ENCODE measurements at places on chromosomes 7 and 10.

GRCh38 chr7:47435889-47436312 lies 146.0 kb downstream of the TNS3 start:
- DNase-seq, result no peak

- DNase-seq, result no peak
Measured at GRCh38 chr10:119413471-119414080, 128.9 kb downstream of the RGS10 start.

DNA sequence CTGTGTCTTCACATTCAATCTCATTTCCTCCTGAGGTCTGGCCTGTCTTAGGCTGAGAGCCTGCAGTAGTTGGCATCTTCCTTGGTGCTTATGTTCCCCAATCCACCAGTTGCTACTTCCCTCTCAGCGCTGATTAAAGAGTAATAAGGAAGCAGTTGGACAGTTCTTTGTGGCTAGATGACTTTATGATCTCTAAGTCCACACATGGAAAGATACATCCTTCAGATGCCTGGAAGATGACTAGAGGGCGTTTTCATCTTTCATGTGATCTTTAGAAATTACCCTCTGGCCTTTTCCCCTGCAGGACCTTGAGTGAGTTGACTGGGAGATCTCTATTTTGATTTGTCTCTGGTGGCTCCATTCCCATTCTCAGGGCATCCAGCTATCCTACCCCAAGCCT lies 204.5 kb downstream of the GRM3 start:
- DNase-seq, result no peak

DNA sequence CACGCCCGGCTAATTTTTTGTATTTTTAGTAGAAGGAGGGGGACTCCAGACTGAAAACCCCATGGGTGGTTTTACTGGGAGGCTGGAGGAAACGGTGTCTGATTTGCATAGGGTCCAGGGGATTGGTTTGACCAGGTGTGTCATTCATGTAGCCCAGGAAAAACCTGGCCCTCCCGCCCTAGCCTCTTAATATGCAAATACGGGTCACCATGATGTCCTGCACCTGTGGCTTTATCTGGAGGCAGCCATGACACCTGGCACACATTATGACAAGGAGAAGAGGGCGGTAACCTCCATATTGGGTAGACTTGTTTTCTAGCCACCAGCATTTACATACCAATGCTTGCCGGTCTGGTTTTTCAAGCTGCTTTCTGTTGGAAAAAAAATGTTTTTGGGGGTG lies 68.0 kb downstream of the TRIL start:
- no peak for DNase-seq

DNA sequence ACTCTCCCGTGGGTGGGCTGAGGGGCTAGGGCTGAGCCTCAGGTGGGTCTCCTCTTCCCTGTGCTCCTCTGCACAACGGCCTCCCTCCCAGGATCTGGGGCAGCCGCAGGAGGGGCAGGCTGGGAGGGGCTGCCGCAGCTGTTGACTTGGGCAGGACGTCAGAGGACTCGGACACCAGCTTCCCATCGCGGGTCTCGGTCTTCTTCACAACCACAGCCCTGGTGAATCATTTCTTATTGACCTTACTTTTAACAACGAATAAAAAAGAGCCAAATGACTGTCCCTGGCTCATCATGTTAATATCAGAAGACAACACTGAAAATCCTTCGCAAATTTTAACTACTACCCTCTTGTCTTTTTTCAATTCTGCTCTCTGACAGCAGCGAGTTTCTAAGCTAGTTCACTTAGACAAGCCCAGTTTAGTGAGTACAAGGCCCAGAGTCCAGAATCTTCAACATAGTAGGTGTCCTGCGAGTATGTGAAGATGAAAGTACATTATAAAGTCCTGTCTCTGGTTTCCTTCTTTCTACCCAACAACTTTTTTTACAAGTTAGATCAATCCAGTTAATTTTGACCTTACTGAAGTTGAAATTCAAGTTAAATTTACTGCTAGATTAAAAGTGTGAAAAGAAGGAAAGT lies 32.4 kb downstream of the CTNNA3 start:
- DNase-seq, result no peak

- no peak for DNase-seq
Measured at GRCh38 chr7:77265666-77266065, 66.0 kb upstream of the FGL2 start.

- DNase-seq, result no peak
Measured at GRCh38 chr10:98924526-98924925, 311.1 kb downstream of the HPSE2 start.

- DNase-seq, result no peak
Measured at GRCh38 chr7:49522111-49522510, 251.3 kb upstream of the VWC2 start.

DNA sequence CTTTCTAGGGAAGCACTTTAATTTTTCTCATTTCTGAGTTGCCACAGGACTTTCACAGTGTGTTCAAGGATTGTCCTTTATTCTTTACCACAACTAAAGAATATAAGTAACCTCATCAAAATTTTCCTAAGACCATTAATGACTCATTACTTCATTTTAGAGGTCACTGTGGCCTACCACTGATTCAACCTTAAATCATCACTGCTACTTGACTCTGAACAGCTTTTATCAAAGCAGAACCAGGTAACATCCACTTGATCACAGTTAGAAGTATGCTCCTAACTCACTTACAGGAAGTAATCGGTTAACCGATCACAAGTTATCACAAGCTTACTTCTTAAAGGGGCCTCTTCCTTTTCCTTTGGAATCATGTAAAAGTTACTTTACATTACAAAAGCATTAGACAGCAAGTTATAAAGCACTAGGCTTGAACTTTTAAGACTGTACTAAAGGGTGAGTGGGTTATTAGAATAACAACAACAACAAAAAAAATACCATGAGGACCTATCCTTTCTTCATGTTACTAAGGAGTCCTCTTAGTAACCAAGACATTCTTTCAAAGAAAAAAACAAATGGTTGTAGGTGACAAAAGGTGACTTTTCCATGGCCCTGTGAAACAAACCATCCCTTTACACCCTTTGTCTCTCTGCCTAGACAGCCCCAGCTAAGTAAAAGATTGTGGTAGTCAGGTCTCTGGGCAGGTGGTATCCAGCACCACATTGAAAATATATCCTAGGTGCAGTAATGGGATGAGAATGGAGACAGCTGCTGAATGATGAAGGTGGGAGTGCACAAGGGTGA lies 40.0 kb upstream of the PDK4 start:
- DNase-seq, result no peak

DNA sequence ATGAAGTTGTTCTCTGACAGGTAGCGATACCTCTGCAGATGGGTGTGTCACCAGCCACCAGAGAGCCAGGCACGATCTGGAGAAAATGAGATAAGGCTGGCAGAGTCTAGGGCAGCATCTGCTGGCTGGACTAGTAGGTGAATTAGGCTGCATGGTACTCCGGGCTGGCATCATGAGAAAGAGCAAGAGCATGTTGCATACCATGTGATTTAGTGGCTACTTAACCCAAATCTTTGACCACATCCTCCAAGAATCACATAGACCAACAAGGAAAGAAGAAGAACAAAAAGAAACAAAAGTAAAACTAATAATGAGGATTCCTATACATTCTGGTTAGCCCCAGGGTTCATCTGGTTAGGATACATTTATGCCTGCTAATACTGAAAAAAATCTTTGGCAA lies 23.4 kb upstream of the FAM170B start:
- no peak for DNase-seq

DNA sequence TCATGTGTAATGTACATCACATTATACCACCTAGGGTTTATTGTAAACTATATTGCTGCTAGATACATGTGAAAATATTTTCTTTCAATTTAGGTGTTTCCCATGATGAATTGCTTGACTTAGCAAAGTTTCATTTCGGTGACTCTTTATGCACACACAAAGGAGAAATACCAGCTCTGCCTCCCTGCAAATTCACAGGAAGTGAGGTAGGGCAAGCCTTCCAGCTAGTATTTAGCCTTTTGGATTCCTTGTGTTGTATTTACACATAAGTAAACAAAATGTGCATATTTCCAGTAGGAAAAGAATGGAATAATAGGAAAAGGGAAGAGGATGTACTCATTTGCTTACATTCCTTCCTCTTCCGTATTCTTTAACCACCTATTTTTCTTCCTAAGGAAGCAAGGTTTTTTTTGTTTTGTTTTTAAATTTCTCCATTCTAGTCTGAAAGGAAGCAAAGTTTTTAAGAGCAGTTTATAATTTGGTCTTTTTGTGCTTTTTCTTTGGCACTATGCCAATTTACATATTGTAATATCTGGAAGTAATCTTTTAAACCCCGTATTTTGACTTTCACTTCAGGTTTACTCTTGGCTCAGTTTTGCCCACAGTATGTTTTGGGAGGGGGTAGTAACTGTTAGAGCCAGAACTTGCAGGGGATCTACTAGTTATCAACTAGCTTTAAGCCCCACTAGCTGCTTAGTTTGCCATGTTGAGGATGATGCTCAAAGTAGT lies 10.4 kb downstream of the PMPCB start:
- no peak for DNase-seq

- no peak for DNase-seq
Measured at GRCh38 chr7:2775785-2776184, 68.3 kb downstream of the GNA12 start.

- no peak for DNase-seq
Measured at GRCh38 chr10:111968647-111969046, 214.9 kb downstream of the GPAM start.

- no peak for DNase-seq
Measured at GRCh38 chr7:31370609-31371008, 30.1 kb upstream of the NEUROD6 start.

DNA sequence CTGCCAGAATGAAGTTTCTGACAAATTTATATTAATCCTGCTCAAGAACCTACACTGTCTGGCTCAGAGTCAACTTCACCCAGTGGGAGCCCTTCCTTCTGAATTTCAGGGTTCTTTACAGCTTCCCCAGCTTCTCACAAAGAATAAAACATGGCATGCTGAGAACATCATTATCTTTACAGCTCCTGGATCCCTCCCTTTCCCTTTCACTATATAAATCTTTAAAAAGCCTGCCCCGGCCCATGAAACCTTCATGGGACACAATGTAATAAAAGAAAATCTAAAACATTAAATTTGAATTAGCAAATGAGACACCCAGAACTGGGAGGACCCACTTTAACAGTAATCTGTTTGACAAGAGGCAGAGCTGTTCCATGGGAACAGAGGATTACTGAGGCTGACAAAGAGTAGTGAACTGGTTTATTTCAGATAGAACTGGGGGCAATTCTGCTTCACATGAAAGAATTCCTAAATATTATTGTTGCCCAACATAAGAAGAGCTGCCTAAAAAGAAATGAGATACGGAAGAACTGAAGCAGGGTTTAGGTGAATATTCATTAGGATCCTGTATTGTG lies 222.8 kb downstream of the THSD7A start:
- DNase-seq, result no peak

- no peak for DNase-seq
Measured at GRCh38 chr10:125802131-125802530, 20.9 kb downstream of the UROS start.

DNA sequence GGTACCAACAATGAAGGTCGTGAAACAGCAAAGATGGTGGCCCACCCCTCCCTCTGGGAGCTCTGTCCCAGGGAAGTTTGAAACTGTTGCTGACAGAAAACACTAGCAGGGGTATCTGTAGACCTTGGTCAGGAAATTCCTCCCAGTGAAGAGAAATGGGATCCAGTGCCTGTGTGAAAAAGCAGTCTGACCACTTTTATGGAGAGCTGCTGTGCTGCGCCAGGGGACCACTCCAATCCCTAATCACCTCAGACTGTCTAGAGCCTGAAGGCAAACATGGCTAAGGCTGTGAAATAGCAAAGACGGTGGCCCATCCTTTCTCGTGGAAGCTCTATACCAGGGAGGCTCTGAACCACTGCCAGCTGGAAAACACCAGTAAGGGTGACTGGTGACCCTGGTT lies 38.3 kb upstream of the TMEM140 start:
- no peak for DNase-seq

DNA sequence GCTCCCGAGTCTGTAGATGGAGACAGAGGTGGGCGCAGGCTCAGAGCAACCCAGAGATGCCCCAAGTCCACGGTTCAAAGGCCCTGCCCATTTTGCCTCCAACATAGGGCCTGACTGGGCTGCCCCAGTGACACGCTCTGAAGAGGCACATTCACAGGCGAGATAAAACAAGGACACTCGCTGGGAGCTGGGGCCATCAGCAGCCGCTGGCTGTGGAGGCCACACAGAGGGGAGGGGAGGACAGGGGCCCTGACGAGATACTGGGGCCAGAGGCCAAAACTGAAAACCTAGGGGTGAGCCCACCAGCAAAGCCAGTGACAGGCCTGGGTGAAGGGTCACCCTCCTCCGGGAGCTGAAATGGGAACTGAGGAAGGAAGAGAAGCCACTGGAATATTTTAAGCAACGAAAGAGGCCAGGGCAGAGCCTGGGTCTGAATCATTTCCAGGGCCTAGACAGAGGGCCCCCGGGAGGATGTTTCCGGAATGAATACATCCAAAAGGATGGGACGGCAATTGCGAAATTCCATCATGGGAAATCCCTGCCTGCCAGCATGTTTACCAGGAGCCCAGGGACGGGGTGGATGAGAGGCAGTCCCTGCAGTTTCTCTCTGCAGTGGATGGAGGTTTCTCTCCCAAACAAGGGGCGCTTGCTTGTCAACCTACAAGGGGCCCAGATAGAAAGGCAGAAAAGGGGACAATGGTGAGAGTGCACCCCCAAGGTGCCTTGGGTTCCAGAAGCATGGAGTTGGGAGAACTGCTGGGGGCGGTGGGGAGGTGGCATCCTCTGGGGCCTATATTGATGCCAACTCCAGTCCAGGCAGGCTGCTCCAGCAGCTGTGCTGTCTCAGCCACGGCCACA lies 29.0 kb upstream of the HSPA12A start:
- no peak for DNase-seq

DNA sequence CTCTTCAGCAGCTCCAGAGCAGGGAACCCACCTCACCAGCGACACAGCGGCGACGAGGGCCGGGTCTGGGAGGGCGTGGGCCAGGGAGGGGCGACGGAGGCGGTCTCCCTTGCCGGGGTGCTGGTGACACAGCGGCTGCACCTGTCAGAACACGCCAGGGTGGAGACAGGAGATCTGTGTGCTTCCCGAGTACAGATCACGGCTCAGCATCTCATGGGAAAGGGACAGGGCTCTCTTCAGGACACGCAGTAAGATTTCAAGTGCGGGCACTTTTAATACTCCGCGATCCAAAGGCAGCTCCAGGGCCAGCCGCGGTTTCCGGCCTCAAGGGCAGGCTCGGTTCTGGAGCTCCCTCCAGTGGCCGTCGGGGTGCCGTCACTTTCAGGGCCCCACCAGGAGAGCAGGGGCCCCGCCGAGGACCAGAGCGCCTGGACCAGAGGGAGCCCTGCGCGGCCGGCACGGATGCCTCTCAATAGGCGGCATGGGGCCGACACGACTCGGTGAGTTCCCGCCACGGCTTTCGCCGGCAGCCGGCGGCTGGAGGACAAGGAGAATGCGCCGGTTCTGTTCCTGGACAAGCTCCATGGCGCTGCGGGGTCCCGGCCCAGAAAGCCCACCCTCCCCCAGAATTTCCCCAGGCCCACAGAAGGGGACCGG lies 21.4 kb downstream of the GPR146 start:
- peak; percentile 86 for DNase-seq

DNA sequence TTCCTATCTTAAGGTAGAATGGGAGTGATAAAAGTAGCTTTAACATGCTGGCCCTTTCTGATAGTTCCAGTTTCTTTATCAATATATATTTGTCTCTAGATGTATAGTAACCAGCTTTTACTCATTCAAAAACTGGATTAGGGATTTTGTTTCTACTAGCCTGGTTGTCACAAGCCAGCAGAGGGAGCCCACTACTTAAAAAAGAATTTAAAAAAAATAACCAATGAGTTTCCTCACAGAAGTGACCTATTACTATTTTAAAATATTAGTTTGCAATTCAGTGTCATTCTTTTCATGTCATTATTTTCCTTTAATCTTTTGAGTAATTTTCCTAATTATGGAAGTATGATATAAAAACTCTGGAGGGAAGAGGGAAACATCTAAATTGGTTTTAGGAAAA lies 142.1 kb downstream of the PHTF2 start:
- no peak for DNase-seq

Data from activated CD4-positive, alpha-beta T cell treated with anti-CD3 and anti-CD28 coated beads, Interleukin-2, amount 50 U/mL, for 48 hours (primary cell).